ENCODE measurements at places on chromosomes 7 and 10. TPM values are rescaled to one million over a fixed set of nuclear protein-coding genes. Genes with fewer than 3 reads are reported as not detected.

- DNase-seq, result no peak
These were observed 98.0 kb upstream of the GPR26 start for GRCh38 chr10:123567984-123568739.

DNA sequence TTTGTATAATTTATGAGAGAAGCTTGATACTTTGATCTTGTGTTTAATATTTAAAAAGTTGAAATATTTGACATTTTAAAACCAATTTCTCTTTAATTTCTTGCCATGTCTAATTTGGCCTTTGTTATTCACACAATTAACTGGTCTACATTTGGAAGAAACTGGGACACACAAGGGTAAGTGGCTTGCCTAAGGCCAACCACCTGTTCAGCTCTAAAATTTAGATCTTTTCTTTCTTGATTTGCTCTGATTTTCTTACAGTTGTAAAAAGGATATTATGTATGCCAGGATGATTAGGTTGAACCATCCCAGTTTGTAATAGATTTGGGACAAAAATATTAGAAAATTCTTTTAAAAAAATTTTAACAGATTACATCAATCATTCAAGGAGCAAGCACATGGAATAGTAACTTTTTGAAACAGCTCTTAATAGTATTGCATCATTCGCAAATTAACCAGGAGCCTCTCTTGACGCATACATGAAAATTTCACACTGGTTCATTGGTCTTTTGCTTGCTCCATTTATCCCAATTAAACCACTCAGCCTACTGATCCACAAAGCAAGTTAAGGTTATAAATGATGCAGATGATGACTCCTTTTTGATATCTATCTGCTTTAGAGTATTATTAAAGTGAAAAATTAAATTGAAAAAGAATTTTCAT, 222.4 kb upstream of the SLC26A5 start:
- no peak for DNase-seq

- no peak for DNase-seq
These were observed 101.2 kb upstream of the MGMT start for GRCh38 chr10:129365767-129366402.

- no peak for DNase-seq
These were observed 470.0 kb upstream of the SEMA3A start for GRCh38 chr7:84664626-84665025.

GRCh38 chr7:142784716-142785115, 13.9 kb downstream of the PRSS2 start:
- DNase-seq, result no peak

GRCh38 chr7:69597278-69598076, 798 bp upstream of the AUTS2 start:
- DNase-seq, result peak; percentile 52

DNA sequence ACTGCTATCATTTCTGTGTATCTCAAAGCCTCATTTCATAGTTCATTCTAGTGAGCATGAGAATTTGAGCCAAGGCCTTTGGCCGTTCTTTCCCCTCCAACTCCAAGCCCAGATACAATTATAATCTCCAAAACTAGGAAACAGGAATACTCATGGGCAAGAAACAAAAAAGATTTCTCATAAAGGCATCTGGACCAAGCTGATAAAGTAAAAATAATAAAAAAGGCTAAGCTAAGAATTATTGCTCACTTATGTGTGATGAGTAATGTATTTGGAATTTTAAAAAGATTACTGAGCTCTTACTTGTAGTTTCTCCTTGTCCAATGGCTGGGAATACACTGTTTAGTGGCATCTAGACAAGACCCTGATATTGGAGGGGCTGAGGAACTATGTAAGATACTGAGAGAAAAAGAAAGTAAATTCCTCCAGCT, 196.4 kb upstream of the POM121L12 start:
- DNase-seq, result no peak

DNA sequence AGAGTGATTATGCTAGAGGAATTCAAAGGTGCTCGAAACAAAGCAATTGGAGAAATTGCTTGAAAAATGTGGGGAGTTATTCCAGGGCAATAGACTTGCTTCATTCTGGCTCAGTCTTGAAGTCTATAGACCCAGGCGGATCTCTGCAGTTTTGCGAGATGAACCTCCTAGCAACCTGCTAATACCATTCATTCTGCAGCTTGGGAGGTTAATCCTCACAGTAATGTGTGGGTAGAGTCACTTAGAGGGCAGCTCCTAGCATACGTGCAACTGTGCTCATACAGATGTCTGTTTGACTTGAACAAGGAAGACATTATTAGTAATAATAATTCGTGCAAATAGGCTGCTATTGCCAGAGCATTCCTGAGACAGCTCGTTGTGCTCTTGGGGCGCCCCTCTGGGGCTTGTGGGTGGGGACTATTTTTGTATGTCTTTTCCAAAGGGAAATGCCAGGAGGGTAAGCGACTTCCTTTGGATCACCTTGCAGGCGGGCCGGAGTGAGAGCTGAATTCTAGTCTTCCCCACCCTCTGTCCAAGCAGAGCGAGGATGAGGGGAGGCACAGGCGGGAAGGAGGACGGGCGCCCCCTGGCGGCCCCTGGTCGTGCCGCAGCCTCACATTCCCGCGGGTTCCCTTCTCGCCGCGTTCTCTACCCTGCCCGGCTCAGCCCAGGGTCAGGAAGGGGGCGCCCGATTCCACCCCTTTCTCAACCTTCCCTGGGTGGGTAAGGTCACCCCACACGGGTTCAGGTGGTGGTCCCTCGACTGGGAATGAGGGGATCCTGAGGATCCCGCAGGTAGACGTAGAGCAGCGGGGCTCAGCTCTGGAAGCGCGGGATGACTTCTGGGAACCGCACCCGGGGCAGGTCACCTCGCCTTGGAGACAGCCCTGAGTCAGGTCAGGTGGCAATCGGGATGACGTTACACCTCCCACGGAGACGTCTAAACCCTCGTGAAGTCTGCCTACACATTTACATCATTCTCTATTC, 241.5 kb downstream of the PHTF2 start:
- peak; percentile 19 for DNase-seq

DNA sequence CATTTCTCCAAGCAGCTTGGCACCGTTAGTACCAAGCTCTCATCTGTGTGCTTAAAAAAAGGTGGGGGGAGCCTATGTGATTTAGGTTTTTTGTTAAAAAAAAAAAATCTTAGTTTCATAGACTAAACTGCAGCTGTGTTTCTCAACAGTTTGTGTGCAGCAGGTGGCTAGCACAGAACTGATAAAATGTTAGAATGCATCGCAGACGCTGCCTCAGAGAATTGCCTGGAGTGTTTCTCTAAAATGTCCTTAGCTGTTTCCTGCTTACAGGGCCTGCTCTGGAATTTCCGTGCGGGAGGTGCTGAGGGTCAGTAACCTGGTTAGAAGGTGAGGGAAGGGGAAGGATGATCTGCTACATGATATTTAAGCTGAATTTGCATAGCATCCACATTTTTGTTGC, 268.9 kb downstream of the PLXDC2 start:
- no peak for DNase-seq

TMEM270 gene
- total RNA-seq, result not detected

OR13A1 gene
- total RNA-seq, result not detected

All from left ventricle myocardium inferior (tissue), 1 donor.